Bone marrow (tissue), 2 donors: ENCODE measurements at places on chromosomes 13 and 19.

DNA sequence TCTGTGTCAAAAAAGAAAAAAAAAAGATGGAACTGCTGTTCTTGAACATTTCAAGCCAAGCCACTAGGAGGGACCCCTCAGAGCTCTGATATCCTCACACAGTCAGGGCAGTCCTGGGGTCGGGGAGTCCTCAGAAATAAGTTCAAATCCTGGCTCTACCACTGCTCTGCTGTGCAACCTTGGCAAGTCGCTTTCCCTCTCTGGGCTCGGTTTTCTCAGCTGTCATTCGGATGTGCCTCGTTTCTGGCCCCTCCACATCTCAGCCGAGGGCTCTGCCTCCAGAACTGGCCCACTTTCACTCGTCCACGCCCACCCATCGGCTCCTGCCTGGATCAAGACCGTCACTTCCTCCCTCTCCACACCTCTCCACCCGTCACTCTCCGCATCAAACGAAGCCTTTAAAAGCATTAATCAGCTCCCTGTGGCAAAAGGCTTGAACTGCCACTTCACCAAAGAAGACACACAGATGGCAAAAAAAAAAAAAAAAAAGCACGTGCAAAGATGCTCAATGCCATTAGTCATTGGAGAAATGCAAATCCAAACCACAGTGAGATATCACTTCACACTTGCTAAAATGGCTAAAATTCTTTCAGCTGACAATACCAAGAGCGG is 7.4 kb upstream of the ZNRF4 start:
- DNase-seq = no peak

DNA sequence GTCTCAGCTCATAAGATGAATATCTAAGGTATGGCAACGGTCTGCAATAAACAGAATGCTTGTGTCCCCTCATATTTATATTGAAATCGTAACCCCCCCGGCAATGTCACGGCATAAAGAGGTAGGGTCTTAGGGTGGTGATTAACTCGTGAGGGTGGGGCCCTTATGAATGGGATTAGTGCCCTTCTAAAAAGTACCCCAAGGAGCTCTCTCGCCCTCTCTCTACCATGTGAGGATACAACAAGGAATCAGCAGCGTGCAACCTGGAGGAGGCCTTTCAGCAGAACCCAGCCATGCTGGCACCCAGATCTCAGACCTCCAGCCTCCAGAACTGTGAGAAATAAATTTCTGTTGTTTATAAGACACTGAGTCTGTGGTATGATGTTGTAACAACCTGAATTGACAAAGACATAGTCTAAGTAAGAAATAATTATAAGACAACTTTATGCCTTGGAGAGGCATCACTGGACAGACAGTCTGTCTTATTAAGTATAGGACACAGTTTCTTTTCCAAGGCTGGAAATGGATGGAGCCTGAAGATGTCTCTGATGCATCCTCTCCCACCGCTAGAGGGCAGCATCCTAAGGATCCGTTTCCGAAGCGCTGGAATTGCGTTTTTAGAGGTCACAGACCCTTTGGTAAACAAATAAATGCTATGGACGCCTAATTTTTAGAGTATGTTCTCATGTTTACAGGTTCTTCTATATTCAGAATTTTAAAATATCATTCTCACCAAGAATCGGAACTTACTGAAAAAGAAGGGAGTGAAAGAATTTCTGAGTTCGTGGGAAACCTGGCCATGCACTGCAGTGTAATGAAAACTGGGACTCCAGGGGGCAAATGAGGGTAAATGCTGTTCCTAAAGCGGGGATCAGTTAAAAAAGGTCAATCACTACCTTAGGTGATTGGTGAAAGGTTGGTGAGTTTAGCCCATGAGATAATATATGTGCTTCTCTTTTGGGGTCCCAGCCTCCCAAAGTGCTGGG is 13.3 kb upstream of the LEUTX start:
- DNase-seq = no peak

DNA sequence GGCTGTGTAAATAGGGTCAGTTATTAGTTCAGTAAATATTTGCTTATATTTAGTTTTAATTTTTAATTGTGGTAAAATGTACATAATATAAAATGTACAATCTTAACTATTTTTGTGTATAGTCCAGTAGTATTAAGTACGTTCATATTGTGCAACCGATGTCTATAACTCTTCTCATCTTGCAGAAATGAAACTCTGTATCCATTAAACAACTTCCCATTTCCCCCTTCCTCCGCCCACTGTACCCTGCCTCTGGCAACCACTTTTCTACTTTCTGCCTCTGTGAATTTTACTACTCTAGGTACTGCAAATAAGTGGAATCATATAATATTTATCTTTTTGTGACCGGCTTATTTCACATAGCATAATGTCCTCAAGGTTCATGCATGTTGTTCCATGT is 24.4 kb downstream of the UBAC2 start:
- DNase-seq = peak; percentile 19

DNA sequence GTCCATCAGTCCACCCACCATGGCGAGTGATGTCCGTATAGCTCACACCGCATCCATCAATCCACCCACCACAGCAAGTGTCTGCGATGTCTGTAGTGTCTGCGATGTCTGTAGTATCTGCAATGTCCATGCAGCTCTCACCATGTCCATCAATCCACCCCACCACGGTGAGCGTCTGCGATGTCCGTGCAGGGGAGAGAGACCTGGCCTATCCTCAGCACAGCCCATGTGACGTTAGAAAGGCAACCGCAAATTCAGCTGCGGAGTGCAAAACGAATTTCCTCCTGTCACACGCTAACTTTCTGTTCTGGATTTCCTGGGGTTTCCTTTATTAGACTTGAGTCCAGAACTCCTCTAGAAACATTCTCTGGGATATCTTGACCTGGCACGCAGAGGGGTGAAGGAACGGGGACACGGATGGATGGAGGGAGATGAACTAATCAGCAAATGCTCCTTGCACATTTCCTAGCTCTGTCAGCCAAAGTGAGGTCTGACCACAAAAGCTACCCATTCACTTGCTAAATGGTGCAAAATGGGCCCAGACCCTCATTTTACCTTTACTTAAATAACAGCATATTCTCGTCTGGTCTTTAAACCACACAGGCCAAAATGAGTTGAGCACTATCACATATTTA is 18.3 kb downstream of the RASA3 start:
- no peak for DNase-seq

GRCh38 chr19:42475366-42475765 is 32.6 kb upstream of the CXCL17 start:
- DNase-seq = no peak

DNA sequence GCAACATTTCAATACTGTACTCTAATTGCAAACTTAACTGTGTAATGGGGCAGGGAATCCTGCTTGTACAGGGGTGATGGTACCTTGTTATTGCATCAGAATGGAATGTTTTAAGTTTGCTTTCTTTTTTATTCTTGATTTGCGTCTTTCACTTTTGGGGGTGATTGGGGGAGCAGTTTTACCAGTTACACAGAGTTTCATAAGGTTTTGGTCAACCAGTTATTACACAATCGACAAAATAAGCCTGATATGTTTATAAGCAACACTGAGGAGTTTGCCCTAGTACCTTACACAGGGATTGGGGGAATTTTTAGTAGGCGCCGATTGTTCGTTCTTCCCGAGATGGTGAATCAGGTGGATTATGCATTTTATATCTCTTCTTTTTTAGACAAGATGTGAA is 2.7 kb downstream of the KLF5 start:
- DNase-seq = no peak

- peak; percentile 85 for DNase-seq
These were observed 10.0 kb downstream of the ARHGAP45 start for GRCh38 chr19:1076951-1077350.

DNA sequence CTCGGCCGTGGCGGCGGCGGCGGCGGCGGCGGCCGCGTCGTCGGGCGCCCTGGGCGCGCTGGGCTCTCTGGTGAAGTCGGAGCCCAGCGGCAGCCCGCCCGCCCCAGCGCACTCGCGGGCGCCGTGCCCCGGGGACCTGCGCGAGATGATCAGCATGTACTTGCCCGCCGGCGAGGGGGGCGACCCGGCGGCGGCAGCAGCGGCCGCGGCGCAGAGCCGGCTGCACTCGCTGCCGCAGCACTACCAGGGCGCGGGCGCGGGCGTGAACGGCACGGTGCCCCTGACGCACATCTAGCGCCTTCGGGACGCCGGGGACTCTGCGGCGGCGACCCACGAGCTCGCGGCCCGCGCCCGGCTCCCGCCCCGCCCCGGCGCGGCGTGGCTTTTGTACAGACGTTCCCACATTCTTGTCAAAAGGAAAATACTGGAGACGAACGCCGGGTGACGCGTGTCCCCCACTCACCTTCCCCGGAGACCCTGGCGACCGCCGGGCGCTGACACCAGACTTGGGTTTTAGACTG is 1.7 kb downstream of the SOX1 start:
- no peak for DNase-seq
